Activated CD4-positive, CD25-positive, alpha-beta regulatory T cell (primary cell): ENCODE measurements at places on chromosomes 3 and 15.

- DNase-seq, result no peak
These were observed 93.1 kb downstream of the ATP10A start for GRCh38 chr15:25770031-25770430.

- no peak for DNase-seq
These were observed 13.0 kb upstream of the PHLDB2 start for GRCh38 chr3:111846039-111846438.

GRCh38 chr3:52982839-52983238 lies 63.0 kb downstream of the SFMBT1 start:
- no peak for DNase-seq

DNA sequence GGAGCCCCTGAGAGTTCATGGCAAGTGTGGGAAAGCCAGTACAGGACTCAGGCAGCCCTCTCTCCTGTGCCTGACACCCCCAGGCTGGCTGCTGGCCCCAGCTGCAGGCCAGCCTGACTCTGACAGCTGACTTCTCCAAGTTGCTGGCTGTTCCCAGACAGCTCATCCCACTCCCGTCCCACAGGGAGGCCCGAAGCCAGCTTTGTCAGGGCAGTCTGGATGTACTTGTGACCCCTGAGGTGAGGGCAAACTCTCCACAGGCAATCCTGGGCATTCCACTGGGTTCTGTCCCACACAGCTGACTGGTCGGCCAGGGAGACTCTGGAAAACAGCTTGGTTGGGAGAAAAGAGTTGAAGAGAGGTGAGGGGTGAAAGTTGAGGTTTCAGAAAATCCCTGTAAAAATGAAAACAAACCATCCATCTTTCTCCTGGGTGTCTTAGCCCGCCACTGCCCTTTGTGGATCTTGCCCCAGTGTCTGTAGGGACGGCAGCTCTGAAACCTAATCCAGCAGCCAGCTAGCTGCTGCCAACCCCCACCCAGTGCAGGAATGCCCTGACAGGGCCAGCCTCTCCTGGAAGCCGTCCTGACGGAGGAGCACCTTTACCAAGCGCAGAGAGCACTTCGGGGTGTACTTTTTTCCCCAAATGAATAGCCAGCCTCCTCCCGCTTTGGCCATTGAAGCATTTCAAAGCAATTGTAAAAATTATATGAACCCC lies 87.9 kb downstream of the DNAJB8 start:
- DNase-seq, result no peak

DNA sequence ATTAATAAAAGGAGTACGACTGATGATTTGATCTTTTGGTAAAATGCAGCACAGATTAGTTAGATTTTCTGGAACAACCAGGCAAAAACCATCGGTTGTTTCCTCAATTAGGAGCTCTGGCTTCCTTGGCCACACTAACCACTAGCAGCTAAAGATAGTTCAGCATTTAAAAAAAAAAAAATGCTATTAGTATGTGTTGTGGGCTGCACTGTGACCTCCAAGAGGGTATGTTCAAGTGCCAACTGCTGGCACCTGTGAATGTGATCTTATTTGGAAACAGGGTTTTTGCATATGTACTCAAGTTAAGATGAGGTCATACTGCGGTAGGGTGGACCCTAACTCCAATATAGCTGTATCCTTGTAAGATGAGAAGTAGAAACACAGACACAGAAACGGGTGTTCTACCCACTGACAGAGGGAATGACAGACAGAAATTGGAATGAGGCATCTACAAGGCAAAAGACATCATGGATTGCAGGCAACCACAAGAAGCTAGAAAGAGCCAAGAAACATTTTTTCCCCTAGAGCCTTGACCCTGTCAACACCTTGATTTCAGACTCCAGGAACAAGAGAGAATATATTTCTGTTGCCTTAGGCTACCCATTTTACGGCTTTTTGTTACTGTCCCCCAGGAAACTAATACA lies 534.6 kb upstream of the ROBO2 start:
- no peak for DNase-seq

DNA sequence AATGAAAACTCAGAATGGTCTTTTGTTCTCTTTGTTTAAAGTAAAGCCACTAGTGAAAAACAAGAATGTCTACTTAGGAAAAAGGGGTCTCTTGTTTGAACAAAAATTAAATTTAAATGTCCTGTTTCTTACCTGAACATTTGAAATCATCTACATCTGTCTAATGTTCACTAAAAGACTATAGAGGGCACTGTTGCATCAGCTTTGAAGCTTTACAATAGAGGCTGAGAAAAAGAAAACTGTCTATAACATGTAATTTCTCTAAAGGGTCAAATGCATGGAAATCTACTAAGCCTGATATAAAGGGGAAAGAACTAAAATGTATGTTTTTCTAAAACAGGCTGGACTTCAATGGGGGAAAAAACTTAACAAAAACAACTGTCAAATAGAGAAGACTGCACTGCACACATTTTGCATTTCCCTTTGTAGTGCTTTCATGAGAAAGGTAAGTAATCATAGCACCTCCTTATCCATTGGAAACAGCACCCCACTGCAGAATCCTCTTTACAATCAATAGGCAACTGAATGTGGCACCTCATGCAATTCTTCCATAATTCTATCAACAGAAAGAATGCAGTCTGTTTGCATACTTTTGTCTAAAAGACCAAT lies 26.3 kb downstream of the DPH6 start:
- no peak for DNase-seq

DNA sequence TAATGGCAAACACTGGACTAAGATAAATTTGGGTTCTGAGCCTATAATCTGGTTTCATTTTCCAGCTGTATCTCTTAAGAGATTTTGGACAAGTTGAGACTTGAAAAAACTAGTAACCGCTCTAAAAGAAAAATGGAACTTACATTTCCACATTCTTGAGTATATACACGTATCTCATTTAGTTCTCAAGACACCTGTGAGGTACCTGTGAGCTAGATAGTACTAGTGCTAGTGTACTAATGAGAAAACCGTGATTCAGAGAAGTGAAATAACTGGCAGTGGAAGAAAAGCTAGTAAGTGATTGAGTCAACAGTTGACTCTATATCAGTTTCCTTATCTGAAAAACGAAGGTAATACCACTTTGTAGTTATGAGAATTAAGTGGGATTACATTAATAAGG lies 62.2 kb upstream of the PAQR5 start:
- no peak for DNase-seq

- no peak for DNase-seq
These were observed 183.6 kb upstream of the PROK2 start for GRCh38 chr3:71968544-71968943.

- no peak for DNase-seq
These were observed 39.8 kb downstream of the SQOR start for GRCh38 chr15:45674677-45675076.

DNA sequence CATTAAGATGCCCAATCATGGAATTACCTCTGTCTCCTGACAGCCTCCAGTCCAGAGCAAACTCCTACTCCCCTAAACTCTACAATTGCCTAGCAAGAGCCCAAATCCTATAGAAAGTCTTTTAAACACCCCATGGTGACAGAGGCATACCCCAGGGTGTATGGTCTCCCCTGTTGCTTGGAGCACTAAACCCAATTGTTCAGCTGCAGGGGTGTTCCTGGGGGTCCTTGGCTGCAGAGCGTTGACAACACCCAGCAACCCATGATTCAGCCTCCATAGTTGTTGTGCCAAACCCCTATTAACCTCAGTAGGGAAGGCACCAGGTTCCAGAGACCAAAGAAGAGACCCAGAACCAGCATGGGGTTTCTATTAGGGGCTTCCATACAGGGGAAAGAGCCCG lies 41.8 kb upstream of the NEDD4 start:
- DNase-seq, result no peak

- no peak for DNase-seq
These were observed 277.1 kb downstream of the EDEM1 start for GRCh38 chr3:5464649-5465048.

GRCh38 chr3:46006238-46007032 lies 10.8 kb upstream of the FYCO1 start:
- no peak for DNase-seq

DNA sequence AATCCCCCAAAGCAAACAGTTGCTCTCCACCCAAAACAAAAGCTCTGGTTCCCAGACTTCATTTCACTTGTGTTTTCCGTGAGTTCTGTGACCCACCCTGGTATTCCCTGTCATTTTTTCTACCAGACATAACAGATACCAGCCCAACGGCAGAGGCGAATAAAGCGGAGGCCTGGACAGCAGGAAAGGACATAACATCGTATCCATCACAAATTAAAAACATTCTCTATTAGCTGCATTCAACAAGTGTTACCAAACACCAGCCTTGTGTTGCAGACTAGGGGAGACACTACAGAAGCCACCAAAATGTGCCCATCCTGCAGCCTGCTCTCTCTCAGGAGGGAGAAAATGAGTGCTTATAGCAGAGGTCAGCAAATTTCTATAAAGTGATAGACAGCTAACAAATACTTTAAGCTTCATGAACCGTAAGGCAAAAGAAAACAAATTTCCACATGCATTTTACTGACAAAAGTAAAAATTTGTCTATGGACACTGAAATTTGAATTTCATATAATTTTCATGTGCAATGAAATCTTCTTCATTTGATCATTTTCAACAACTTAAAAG lies 7.1 kb upstream of the FBN1 start:
- no peak for DNase-seq

DNA sequence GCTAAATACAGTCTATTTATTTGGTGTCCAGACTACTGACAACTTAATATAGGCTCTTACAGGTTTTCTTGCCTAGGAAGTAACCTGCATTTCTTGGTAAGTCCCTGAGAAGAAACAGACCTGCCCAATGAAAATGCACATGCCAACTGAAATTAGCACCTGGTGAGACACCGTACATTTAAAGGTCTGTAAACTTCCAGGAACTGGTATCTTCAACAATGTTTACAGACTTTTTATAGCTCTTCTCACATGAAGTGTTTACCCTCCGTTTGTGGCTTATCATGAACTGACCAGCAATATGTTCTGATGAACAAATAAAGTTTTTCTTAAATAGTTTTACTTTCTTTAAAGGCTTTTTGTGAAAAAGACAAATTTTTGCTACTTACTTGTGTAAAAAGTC lies 93.3 kb downstream of the PCCB start:
- DNase-seq, result no peak

GRCh38 chr3:189630767-189631372 lies 319 bp upstream of the TP63 start:
- DNase-seq, result no peak

- no peak for DNase-seq
These were observed 249.9 kb downstream of the ROBO1 start for GRCh38 chr3:79517766-79518413.

DNA sequence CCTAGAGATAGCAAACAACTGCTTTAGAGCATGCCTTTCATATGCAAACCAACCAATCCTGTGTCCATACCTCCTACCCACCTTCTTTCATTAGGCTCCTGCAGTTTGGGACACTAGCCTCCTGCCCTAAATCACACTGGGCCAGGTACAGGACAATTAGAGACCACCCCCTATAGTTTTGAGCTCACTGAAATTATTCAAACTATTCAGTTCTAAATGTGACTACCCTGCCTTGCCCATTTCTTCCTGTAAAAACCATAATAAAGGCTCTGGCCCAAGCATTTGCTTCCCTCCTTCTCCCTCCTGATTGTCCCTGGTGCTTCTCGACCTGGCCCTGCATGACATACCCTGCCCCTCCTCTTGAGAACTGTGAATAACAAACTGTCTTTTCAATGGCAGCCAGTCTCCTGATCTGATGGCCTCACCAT lies 31.4 kb upstream of the LRIG1 start:
- no peak for DNase-seq
